Posterior cingulate gyrus (tissue), 11 donors: ENCODE measurements at places on chromosomes 12 and 14.

DNA sequence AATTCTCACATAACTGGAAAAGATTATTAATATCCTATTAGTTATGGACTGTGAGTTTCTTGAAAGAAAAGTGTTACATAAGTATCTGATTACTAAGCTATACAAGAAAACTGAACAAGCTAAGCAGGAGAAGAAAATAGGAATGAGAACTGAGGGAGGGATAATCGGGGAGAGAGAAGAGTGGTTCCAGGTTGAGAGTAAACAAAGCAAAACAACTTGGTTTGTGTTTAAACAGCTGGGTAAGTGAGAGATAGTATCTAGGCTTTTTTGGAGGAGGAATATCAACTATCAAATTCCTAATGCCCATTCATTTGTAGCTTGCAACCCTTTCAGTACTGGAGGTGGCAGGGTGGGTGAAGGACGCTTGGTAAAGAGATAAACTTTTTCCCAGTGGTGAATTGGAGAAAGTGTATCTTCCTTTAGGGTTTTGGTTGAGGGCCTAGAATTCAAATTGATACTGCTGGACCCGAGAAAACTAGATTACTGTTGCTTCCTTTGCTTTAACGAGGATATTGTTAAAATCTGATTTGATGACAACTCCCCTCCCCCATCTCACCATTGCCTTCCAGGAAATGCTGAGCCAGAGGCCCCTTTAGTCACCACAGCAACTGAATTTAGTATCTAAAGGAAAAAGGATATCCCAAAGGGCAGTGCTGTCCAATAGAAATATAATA is 2.0 kb upstream of the SLC2A3 start:
- no peak for DNase-seq

- DNase-seq: no peak
Observed at GRCh38 chr12:105945880-105946279, 192.9 kb downstream of the NUAK1 start.

- no peak for DNase-seq
Observed at GRCh38 chr14:55986069-55986468, 132.1 kb upstream of the PELI2 start.

- no peak for DNase-seq
Observed at GRCh38 chr14:47220096-47220495, 455.3 kb downstream of the MDGA2 start.

DNA sequence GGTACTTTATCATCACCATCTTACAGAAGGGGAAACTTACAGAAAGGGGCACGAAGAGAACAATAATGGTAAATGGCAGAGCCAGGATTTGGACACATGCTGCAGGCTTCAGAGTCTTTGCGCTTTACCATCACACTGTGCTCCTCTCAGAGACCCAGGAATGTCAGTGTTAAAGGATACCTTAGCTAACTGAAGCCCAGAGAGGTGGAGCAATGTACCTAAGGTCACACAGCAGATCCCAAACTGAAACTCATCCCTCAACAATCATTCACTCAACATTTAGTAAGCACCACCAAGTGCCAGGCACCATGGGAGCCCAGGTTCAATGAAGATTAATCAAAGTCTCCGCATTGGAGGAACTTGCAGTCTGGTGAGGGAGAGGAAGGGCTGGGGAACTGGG is 8.0 kb upstream of the KRT78 start:
- no peak for DNase-seq

- no peak for DNase-seq
Observed at GRCh38 chr12:95393191-95393790, 80.7 kb upstream of the METAP2 start.

DNA sequence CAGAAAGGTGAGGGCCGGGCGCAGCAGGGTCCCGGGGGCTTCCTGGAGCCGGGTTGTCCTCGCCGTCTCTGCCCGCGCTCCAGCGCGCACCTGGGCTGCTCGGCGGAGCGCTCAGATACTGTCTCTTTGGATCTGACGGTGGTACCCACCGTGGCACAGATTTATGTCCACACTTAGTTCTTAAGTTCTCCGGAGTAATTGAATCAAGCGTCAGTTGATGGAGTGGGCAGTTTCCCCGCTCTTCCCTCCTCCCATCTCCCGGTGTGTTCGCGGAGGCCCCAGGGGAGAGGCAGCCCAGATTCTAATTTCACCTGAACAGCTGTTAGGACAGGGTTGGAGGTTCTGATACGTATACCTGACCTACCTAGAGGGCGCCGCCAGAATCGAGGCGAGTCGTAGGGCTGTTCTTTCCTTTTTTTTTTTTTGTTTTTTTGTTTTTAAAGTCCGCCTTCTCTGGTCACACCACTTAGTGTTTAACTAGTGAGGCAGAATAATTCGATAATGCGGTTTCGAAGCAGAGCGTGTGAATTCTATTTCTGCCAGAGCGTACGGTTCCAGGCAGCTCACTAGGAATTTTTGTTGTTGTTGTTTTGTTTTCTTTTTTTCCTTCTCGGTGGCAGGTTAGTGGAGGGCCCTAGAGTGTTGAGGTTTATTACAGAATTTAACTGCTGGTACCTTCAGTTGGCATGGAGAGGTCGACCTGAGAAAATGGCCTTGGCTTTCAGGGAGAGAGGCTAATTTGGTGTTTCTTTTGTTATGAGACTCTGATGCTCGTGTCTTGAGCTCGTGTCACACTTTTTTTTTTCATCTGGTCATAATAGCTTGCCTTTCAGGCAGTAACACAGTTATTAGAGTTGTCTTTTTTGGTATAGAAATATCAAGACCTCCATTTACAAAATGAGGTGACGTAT is 22.3 kb upstream of the GNS start:
- DNase-seq: no peak

- no peak for DNase-seq
Observed at GRCh38 chr12:20492251-20492760, 124.0 kb downstream of the PDE3A start.

DNA sequence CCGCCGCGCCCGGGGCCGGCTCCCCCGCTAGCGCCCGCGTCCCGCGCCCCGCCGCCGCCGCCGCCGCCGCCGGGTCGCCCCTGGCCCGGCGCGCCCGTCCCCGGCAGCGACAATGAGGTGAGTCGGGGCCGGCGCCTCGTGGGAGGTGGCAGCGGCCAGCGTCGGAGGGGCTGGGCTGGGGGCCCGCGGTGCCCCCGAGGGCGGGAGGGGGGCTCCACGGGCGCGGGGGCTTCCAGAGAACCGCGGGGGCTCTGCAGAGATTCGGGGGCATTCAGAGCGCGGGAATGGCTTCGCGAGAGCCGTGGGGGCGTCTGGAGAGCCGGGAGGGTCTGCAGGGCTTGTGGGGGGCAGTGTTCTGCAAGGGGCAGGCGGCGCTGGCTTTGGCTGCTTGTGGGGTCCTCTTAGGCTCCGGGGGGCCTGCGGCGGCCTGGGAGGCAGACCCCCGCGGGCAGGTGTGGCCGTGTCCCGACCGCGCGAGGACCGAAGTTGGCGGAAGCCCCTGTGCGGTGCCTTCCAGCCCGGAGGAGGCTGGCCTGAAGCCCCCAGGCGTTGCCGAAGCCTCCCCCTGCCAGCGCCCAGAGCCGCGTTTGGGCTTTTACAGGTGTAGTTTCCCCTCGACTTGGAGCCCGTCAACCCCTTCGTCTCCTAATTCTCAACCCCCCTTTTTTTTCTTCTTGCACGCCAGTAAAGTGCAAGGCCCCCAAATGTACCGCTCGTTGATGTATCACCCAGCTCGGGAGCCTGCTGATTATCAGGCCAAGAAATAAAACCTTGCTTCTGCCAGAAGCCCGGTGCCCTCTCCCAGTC is 93.1 kb upstream of the EVL start:
- no peak for DNase-seq

DNA sequence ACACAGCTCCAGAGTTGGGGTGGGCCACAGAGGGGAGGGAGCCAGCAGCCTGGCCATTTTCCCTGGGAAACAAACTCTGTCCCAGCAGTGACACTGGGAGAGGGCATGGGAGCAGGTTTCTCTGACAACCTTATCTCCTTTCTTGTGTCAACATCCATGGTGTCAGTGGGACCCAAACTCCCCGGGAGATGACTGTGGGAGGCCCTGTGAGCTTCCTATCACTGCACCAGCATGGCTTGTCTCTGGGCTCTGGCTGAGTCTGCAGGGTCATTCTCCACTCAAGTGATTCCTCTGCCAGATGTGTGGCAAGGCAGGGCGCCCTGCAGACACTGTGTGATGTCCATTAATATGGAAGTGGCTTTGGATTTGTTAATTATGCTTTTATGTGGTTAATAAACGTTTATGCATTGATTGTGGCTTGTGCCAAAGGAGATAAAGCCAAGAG is 10.1 kb downstream of the LRTM2 start:
- no peak for DNase-seq
